Right lobe of liver (tissue), 6 donors: ENCODE measurements at places on chromosomes 11 and 22. TPM values are rescaled to one million over a fixed set of nuclear protein-coding genes. Genes with fewer than 3 reads are reported as not detected.

Gene CPT1B
- total RNA-seq = 3.8 TPM

Gene RBFOX2
- total RNA-seq = 23.9 TPM

Gene BMAL1
- total RNA-seq = 13.8 TPM

Gene C22orf42
- not detected for total RNA-seq

Gene CENPM
- total RNA-seq = not detected

Gene CASP1
- 5.5 TPM for total RNA-seq

Gene IL17REL
- total RNA-seq = not detected

Gene ALDH3B1
- total RNA-seq = 3.3 TPM

Gene EHF
- total RNA-seq = 3.3 TPM

Gene SLC17A6
- not detected for total RNA-seq

Gene OR5B21
- total RNA-seq = not detected

Gene IFTAP
- total RNA-seq = 9.2 TPM

Gene C11orf87
- not detected for total RNA-seq

Gene C22orf31
- not detected for total RNA-seq

Gene HBD
- not detected for total RNA-seq

Gene ANO3
- 0.98 TPM for total RNA-seq

Gene TOP3B
- total RNA-seq = 18.2 TPM

Gene JAML
- 3.3 TPM for total RNA-seq

Gene FGF4
- total RNA-seq = not detected

Gene ASCL2
- 0.81 TPM for total RNA-seq

Gene SYTL2
- 4.2 TPM for total RNA-seq

Gene TMEM191B
- total RNA-seq = not detected

Gene TPBGL
- not detected for total RNA-seq

Gene CCDC116
- not detected for total RNA-seq

Gene OR56A1
- total RNA-seq = not detected

Gene PARVA
- 27.5 TPM for total RNA-seq

Gene LSP1
- 11.4 TPM for total RNA-seq

Gene IGF2
- total RNA-seq = 244 TPM

Gene CATSPERZ
- total RNA-seq = not detected

Gene ARRB1
- 8.6 TPM for total RNA-seq

Gene ARHGAP1
- total RNA-seq = 27.6 TPM

Gene KCNJ5
- 0.80 TPM for total RNA-seq

Gene AMBRA1
- total RNA-seq = 14.9 TPM

Gene RASL10A
- 0.32 TPM for total RNA-seq

Gene UBQLNL
- total RNA-seq = 0.32 TPM

Gene MOGAT2
- 164 TPM for total RNA-seq

Gene FLRT1
- total RNA-seq = not detected

Gene MYBPC3
- 0.09 TPM for total RNA-seq

Gene GGTLC2
- not detected for total RNA-seq

Gene MRGPRX3
- total RNA-seq = not detected

Gene TEX54
- not detected for total RNA-seq

Gene BDNF
- not detected for total RNA-seq

Gene CARS1
- total RNA-seq = 23.8 TPM

Gene GAL
- not detected for total RNA-seq
